ENCODE measurements at places on chromosomes 5 and 9.

- DNase-seq, result no peak
Observed at GRCh38 chr9:104319685-104320084, 184.4 kb upstream of the OR13F1 start.

GRCh38 chr5:149015561-149015960 lies 47.3 kb downstream of the SH3TC2 start:
- DNase-seq, result no peak

- DNase-seq, result no peak
Observed at GRCh38 chr9:129938291-129938979, 103.2 kb downstream of the USP20 start.

DNA sequence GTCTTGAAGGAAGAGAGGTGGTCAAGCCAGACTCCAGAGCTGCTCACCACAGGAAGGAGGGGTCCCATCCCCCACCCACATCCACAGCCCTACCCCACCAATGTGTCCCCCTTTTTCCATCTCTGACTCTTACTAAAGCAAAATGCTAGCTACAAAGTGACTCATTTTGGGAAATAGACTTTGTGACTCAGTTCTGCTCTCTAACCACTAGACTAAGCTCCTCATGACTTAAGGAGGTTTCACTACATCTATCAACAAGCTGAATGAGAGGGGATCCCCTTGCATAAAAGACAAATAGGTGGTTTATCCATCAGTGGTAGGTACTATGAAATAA lies 35.1 kb upstream of the ADRB2 start:
- peak; percentile 72 for DNase-seq

- DNase-seq, result peak; percentile 20
Observed at GRCh38 chr5:174532455-174533453, 191.6 kb upstream of the MSX2 start.

- no peak for DNase-seq
Observed at GRCh38 chr5:158780656-158781237, 319.0 kb downstream of the EBF1 start.

GRCh38 chr5:66963559-66963971 lies 233.0 kb downstream of the CD180 start:
- no peak for DNase-seq

GRCh38 chr5:171365351-171365750 lies 22.3 kb upstream of the NPM1 start:
- no peak for DNase-seq

GRCh38 chr5:943201-943917 lies 50.7 kb downstream of the TRIP13 start:
- no peak for DNase-seq

DNA sequence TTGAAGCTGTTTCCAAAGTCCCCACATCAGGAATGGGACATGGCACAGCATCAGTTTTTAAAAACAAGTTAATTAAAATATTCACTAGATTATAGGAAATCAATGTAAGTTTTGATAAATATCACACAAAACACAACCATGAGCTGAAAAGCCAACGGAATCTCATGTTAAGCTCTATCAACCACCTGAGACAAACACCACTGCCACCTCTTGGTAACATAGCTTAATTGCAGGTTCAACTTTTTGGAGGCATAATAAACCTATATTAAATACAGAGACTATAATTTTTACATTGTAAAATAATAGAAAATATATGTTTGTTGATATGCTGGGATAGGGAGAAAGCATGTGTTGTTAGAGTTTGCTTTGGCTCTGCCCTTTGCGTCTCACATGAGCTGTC lies 126.1 kb downstream of the SV2C start:
- DNase-seq, result no peak

DNA sequence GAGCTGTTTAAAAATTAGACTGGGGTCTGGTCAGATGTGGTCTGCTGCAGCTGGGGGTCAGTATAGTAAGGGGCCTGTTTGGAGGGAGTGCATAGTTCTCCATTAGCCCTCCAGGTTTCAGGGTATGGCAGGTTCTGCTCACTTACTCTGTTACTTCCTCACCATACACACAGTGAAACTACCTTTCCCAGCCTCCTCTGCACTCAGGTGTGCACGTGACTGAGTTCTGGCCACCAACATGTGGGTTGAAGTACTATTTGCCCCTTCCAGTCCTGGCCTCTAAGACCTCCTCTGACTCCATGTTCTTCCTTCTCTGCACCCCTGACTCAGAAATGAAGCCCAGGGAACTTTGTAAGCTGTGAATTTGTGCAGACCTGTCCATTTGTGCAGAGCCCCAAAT lies 190.5 kb upstream of the CLINT1 start:
- no peak for DNase-seq

DNA sequence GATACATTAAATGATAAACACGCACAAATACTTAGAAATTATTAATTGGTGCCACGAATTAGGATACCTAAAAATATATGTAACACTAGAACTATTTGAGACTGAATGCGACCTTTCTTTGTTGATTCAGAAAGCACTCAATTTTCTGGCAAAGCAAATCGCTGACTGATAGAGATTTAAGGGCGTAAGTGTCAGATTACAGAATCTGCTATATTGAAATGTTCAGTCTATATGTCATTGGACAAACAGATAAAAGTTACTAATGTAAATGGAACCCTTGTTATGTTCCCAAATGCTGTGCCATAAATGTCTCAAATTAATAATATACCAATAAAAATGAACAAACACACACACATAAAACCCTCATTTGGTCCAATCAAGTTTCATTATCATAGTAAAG lies 137.9 kb downstream of the MPDZ start:
- no peak for DNase-seq

GRCh38 chr5:1546556-1546955 lies 22.8 kb upstream of the LPCAT1 start:
- DNase-seq, result peak; percentile 7

- no peak for DNase-seq
Observed at GRCh38 chr5:2014058-2014610, 131.4 kb upstream of the IRX4 start.

- DNase-seq, result no peak
Observed at GRCh38 chr5:74594137-74595040, 46.1 kb downstream of the ENC1 start.

DNA sequence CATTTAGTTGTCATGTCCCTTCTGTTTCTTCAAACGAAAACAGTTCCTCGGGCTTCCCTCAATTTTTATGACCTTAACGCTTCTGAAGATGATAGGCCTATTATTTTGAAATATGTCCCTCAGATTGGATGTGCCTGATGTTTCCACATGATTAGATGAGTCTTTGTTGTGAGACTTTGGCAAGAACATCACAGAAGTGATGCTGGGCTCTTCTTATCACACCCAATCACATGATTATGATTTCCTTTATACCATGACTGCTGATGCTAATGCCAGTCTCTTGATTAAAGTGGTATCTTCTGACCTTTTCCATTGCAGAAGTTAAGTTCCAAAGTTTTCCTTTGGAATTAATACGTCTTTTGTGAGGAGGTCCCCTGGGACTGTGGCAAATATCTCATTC lies 175.7 kb downstream of the SAXO1 start:
- DNase-seq, result no peak

DNA sequence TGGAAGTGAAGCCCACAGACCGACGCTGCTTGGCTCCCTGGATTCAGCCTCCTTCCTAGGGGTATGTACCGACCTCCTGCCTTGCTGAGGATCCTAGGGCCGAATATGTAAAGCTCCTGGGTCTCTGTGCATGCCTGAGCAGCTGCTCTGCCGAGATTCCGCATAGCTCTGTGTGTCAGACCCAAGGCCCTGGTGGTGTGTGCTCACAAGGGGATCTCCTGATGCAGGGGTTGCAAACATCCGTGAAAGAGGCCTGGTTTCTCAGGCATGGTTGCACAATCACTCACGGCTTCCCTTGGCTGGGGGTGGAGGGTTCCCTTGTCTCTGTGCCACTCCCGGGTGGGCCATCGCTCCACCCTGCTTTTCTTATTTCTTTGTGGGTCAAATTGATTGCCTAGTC lies 19.9 kb upstream of the SVEP1 start:
- no peak for DNase-seq

DNA sequence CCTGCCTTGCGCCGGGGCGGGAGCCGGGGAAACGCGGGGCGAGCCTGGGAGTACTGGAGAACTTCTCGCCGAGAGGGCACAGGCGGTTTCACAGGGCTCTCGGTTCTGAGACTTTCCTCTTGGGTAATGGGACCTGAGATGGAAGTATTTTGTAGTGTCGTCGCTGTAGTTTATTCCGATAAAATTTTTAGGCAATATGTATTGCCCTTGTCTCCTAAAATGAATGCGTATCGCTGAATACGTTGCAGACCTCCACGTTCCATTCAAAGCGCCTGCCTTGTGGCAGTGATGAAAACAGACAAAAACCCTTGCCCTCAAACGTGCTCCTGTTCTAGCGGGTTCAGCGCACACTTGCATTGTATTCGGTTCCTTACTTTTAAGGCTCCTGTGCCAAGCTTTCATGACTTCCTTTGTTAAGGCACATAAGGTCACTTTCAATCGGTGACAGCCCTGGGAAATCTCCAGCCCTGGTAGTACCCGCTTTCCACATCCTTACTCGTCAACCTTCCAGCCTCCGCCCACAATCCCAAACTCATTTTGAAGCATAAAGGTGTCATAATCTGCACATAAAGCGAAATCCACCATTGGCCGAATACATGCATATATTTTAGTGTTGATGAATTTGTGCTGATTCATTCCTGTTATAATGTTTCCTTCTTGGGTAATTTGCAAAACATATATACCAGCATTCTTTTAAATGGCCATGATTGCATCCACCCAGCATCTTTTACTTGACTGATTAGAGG lies 694 bp downstream of the RMI1 start:
- DNase-seq, result peak; percentile 59

Measured in activated T-cell treated with anti-CD3 and anti-CD28 coated beads, Interleukin-2, amount 50 U/mL, for 48 hours (primary cell).